ENCODE measurements at places on chromosomes 13 and 19.

DNA sequence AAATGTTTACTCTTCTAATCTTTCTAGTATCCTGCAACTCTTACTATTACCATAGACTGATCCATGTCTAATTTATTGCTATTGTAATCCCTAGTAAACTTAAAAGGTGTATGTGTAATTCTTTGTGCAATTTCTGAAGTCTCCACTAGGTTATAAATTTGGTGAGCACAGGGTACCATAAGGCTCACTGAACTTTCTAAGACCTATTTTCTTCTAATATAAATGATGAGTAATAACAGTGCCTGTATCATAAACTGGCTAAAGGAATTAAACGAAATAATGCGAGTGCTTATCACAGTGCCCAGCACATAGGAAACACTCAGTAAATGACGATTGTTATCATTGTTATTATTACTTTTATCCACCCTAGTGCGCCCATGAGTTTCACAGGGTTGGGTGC is 119.1 kb downstream of the KLF12 start:
- DNase-seq: no peak

DNA sequence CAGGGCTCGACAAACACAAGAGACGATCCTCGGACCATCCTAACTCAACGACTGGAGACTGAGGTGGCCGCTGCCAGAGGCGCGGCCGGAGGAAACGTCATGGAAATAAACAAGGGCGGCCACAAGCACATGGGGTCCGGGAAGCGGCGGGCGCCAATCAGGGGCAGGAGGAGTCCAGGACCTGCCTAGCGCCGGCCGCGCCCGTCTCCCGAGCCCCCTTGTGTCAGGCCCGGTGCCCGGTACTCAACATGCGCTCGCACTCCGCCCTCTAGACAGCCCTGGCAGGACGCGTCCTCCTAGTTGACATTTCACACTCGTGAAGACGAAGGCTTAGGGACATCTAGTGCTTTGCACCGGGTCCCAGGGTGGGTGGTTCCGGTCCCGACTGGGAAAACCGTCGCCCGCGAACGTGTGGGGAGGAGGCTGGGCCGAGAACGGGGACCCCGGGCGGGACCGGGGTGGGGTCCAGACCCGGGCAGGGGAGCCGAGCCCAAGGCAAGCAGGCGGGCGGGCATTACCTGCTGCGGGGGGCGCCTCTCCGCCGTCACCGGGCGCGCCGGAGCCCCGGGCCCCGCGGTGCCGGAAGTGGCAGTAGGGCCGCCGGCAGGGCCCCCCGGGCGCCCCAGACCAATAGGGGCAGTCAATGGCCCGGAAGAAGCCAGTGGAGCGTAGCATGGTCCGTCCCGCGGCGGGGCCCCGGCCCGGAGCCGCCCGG is 442 bp downstream of the REXO1 start:
- no peak for DNase-seq

DNA sequence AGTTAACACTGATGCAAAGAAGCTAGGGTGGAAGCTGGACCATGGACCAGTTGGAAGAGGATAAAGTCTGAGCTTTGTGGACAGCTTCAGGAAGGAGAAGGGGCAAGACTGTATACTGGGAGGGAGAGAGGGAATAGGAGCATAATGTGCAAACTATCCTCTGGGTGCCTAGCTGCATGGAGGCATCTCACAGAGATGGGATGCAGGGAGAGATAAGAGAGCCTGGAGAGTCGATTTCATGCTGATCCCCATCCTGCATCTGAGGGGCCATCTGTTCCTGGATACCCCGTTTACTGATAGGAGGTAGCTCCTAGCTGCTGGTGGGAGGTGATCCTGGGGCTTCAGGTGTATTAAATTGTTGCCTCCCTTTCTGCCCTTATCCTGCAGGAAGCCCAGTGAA is 8.8 kb downstream of the CYP4F3 start:
- DNase-seq: no peak

- DNase-seq: no peak
These were observed 20.0 kb upstream of the ERCC1 start for GRCh38 chr19:45443462-45444317.

- DNase-seq: no peak
These were observed 53.3 kb downstream of the SOX21 start for GRCh38 chr13:94658926-94659597.

- no peak for DNase-seq
These were observed 179.1 kb downstream of the RBM26 start for GRCh38 chr13:79226938-79227337.

- no peak for DNase-seq
These were observed 33.7 kb downstream of the INTS6 start for GRCh38 chr13:51419001-51419636.

All from T follicular helper cell (primary cell).